NCI-H1694 treated with DMSO at 0.1 percent for 48 hours (cell line): ENCODE measurements at places on chromosomes 1 and 21.

DNA sequence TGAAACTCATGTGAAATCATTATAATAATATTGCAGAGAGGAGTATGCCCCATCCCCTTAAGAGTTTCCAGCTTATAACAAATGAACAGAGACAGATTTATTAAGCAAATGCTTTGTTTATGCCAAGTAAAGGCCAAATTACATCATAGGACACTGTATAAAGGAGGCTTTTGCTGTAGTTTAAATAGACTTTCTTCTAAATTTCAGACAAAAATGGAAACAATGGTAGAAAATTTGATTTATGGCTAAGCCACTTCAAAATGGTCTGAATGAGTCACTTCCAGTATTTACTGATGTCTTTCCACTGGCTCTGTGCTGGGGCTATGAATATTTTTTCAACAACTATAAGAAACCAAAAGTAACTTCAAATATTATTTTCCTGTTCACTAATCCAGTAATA lies 81.1 kb upstream of the ST6GALNAC5 start:
- DNase-seq, result no peak

- no peak for DNase-seq
Observed at GRCh38 chr1:9238134-9238533, 3.6 kb downstream of the H6PD start.

- DNase-seq, result no peak
Observed at GRCh38 chr21:44583089-44583799, 2.8 kb upstream of the KRTAP10-5 start.

DNA sequence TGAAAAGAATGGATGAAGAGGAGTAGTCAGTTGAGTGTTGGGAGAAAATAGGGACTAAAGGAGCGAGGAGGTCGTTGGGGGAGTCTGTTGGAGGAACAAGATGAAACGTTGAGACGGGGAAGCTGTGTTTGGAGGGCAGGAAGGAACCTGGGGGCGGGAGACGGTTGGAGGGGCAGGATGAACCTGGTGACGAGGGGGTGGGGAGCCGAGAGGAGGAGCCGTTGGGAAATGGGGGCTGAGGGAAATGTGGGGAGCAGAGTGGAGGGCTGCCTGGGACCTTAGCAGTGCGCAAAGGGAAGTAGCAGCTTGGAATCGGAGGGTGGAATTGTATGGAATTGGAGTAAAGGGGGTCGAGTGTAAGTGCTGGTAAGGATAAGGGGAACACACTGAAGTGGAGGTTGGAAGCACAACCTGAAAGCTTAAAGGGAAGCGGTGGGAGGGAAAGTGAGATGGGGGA lies 630 bp downstream of the MTF2 start:
- no peak for DNase-seq

GRCh38 chr21:46254208-46254975 lies 25.8 kb upstream of the LSS start:
- no peak for DNase-seq

- no peak for DNase-seq
Observed at GRCh38 chr1:175530622-175531375, 212.6 kb downstream of the TNR start.

DNA sequence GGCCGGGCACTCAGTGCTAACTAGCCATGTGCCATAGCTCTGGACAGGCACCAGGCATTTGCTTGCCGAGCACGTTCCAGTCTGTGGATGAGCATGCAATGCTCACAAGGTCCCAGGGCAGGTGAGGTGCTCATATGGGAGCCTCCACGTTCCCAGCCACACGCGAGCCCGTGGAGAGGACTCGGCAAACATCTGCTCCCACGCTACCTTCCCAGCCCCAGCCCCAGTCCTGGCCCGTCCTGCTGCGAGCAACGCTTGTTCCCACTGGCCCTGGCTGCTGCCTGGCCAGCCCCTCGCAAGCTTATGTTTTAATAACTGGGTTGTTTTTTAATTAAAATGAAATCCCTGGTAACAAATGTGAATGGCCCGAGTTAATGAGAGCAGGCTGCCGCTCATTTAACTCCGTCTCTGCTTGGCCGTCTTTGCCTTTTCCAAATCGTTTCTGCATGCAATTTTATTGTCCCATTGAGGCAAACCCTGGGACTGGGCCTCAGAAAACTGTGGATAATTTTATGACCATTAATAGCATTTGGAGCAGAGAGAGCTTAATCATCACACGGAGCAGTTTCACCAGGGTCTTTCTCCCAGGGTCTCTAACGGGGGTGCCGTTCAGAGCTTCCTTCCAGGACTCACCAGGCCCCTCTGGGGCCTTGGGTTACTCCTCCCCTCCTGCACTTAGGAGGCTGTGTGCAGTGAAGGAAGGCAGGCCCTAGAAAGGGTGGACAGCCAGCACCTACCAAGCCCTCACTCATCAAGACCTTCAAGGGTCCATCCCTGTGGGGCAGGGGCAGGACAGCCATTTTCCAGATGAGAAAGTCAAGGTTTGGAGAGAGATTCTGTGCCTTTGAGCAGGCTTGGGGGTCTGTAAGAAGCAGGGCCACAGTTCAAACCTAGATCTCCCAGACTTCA lies 136.8 kb downstream of the GLIS1 start:
- no peak for DNase-seq

GRCh38 chr1:16162163-16162822 lies 6.4 kb upstream of the EPHA2 start:
- no peak for DNase-seq

GRCh38 chr1:166947398-166948043 lies 27.8 kb downstream of the ILDR2 start:
- peak; percentile 51 for DNase-seq

DNA sequence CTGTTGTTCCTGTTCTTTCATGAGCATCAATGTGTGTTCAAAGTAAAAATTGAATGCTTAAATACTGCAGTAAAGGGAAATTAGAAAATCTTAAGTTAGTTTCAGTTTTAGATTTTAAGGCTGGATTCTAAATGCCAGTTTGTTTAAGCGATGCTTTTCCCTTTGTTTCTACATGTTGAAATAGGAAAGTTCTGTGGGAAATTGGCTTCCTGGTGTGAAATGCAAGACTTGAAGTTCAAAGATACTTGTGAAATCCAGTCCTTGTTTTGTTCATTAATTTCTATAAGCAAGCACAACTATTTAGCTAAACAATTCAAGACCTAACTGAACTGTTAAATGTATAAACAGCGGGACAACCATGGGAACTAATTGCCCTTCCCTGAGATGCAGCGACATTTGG lies 149.1 kb downstream of the LYPLAL1 start:
- DNase-seq, result no peak

- DNase-seq, result no peak
Observed at GRCh38 chr1:22972760-22973159, at the start of gene LACTBL1. LACTBL1 (minus strand) TSS chr1:22972866; CDS start chr1:22972316, 550 bp downstream.

- no peak for DNase-seq
Observed at GRCh38 chr1:2559509-2560298, 3.5 kb downstream of the TNFRSF14 start.

DNA sequence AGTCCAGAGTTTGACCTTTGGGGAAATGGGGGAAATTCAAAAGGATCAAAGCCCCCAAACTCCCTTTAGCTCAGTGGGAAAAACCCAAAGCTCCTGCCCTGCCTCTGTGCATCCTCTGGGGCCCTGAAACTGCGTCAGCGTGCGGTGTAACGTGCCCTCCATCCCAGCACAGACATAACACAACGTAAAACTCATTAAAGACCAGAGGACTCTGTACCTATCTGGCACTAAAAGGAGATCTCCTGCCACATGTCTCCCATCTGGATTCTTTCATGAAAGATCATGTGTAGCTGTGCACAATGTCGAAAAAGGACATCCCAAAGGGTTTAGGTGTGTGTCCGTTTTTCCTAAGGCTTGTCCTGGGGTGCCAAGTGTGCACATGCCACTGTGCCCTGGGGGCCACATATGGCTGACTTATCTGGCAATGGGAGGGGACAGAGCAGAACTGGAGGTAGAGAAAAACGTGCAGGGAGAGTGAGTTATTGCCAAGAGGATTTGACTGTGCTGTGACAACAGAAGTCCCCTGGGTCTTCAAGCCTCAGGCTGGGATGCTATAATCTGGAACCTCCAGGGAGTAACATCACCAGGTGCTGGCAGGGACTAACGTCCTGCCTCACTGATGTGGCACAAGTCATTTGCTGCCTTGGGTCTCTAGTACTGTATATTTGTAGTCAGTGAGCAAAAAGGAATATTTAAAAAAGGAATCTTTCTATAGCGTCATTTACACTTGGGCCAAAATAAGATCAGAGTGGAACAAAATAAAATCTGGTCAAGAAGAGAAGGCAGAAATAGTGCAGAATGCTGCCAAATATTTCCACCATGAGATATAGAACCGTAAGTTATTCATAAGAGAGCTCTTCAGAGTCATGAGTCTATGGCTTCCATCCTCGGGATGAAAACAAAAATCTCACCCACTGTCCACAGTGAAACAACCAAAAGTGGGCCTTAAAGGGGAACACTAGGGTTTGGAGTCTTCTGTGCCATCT lies 52.3 kb downstream of the ITPKB start:
- DNase-seq, result peak; percentile 76

- DNase-seq, result no peak
Observed at GRCh38 chr21:42640486-42640885, 12.9 kb upstream of the PDE9A start.

DNA sequence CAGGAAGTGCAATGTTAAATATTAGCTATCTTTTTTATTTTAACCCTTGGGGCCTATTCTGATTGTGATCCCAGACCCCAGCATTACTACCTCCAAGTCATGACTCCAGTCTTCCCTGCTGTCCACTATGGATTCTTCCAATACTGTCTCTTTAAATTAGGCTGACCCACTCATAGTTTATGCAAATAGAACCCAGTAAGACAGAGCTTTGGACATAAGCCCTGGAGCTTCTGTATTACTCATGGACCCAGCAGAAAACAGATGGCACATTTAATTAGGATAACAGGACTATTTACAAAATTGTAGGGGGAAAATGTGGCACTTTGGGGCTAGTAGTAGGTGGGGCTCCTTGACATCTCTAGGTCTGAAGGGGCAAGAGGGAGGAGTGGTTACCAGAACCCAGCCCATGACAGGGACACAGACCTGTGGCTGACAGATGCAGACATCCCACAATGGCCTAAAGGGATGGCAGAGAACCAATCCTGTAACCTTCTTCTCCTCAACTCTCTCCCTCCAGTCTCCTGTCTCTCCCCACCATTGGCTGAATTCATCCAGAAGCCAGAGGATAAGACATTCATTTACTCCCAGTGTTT lies 233.5 kb downstream of the OMA1 start:
- no peak for DNase-seq
